ENCODE measurements at places on chromosomes 13 and 19.

- no peak for DNase-seq
Measured at GRCh38 chr13:97300871-97301270, 78.7 kb downstream of the MBNL2 start.

- DNase-seq, result no peak
Measured at GRCh38 chr19:43688059-43688701, 18.2 kb upstream of the PLAUR start.

GRCh38 chr13:23619068-23619855 is 49.0 kb downstream of the TNFRSF19 start:
- DNase-seq, result no peak

DNA sequence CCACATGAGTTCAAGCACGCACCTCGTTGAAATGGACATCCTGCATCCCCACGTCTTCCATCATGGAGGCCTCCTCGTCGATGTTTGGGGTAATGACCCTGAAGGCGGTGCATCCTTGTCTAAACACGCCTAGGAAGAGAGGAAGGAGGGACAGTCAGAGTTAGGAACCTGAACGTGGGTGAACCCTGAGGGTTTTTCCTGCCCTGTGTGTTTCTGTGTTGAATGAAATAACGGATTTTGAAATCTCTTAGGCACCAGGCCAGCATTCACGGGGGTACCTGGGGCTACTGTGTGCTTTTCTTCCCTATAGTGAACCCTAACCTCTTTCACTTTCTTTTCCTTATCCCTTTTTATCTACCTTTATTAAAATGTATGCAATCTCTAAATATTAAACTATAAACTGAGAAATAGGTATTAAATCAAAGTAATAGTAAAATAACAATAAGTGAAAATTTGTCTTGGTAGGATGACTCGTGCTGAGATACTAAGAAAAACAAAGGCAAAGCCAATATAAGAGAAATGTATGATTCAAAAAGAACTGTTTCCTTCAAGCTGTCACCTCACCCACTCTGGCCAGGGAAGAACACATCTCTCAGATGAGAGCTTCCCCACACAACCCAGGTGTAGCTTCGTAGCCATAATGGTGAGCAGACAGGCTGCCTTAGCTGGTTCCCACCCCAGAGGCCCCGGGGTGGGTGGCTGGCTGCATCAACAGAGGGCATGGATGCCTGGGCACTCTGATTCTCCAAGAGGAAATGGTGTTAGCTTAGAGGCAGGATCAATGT is 72.1 kb upstream of the SLC15A1 start:
- DNase-seq, result no peak

- no peak for DNase-seq
Measured at GRCh38 chr13:79384022-79384610, 21.9 kb downstream of the RBM26 start.

GRCh38 chr19:6971366-6971765 is 49.9 kb downstream of the MBD3L2B start:
- DNase-seq, result no peak

GRCh38 chr19:41801792-41802211 is 5.4 kb downstream of the CEACAM3 start:
- no peak for DNase-seq

DNA sequence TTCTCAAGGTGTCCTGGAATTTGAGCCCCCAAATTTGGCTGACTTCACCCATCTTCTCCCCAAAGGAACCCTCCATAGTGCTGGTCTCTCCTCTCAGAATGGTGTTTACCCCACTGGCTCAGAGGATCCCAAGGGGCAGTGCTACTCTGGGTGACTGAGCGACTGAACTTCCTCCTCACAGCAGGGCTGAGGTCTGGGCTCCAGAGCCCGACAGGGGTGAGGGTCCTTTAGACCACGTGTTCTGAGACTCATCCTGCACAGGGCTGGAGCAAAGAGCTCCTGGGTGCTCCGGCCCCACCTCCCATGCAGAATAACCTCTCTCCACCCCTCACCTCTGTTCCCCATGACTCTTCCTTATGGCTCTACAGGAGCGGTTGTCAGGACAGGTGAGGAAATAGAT is 23.2 kb upstream of the CD33 start:
- no peak for DNase-seq
